ENCODE measurements at places on chromosomes 6 and 20.

- no peak for DNase-seq
Observed at GRCh38 chr20:15236812-15237211, 899.4 kb upstream of the FLRT3 start.

DNA sequence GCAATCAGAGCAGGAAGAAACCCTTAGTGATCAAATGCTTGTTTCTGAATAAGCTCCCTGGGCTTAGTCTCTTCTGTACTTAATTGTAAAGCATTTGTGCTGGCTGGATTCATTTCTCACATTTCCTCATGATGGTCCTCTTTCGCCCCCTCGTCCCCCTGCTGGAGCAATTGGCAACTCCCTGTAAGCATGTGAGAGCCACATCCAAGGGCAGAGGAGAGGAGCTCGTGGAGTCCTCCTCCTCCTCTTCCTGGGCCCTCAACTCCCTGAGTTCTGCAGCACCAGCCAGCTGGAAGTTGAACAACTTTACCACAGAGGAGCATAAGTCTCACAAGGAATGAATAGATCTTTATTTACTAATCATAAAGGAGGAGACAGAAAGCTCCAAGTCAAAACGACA is 12.6 kb downstream of the ANKEF1 start:
- no peak for DNase-seq

DNA sequence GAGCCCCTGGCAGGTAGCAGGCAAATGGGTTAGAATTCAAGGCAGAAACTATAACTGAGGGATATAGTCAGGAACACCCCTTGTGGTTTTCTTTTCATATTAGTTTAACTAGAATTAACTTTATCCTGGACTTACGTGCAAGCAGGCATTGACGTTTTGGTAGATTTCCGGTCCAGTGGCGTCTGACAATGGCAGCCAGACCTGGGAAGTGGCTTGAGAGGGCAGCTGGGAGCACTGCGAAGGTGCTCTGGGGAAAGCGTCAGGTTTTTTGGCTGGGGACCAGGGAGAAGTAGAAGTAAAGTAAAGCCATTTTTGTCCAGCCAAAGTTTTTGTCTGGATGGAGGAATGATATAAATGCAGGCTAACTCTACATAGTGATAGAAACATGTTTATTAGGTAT is 8.4 kb upstream of the ACSS1 start:
- no peak for DNase-seq

DNA sequence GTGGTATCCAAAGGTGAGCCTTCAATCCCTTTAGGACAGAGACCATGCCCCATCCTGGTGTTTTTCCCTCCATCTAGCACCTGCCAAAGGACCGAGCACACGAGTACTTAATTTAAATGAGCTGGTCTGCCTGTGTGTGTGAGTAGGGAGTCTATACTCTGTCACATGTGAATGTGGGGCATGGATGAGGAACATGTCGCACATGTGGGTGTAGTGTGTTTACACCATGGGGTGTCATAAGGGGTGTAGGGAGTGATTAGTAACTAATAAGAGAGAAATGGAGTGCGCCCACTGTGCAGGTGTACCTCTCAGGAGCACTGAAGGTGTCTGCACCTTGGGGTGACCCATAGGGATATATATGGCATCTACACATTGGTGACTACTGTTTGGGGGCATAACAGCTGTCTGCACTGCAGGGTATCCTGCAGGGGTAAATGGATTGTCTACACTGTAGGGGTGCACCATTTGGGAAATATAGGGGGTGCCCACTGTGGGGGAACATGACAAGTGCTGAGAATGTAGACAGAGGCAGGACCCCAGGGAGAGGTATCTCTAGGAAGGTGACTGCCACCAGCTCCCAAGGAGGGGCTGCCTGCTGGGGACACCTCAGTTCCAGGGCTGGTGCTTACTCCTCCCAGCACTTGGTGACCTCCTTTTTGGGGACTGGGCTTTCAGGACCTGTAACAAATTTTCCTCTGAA is 53.5 kb downstream of the EBF4 start:
- no peak for DNase-seq
